ENCODE measurements at places on chromosomes 12 and 14. TPM values are rescaled to one million over a fixed set of nuclear protein-coding genes. Genes with fewer than 3 reads are reported as not detected.

The NINJ2 gene
- 5.8 TPM for total RNA-seq

DNA sequence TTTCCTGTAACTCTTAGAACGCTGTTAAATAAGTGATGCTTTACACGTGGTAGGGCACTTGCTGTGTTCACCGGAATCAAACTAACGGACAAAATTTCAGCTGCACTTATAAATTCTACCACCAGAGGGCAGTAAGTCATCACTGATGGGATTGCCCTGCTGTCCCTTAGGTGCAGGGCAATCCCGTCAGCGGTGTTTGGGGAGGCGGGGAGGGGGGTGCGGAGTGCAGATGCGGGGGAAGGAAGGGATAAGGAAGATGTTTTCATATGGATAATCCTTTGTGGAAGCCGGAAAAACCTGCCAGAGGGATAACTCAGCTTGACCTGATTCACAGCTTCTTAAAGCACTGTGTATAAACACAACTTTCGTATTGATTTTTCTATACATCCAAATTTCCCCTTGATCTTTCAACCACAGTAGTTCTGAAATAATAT, 21.7 kb upstream of the SLC10A1 start:
- DNase-seq: peak; percentile 87

The AMN gene
- under 0.01 TPM for total RNA-seq

The SH2B3 gene
- total RNA-seq: 32.4 TPM

DNA sequence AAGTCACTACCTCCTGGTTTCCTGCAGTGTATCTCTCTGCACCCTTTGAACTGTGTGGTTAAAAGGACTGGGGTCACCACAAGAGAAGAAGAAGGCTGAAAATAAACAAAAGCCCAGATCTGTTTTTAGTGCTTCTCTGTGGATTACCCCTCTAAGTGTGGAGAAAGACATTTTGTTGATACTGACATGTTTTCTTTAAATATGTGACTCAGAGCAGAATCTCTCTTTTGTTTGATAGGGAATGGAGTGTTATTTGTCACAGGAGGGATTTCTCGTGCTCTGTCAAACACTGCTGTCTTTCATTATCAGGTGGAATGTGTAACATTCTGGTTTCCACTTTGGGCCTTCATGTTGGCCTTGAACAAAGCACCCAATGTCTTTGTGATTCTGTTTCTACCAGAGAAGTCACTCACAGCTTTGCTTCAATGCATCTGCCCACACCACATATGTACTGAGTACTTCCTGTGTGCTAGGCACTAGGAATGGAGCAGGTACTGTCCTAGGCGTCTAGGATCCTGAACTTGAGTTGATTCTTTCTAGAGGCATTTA, 82.1 kb downstream of the PLXNC1 start:
- DNase-seq: no peak

GRCh38 chr12:97536353-97536752, 73.7 kb downstream of the RMST start:
- no peak for DNase-seq

The LMNTD1 gene
- not detected for total RNA-seq

- DNase-seq: peak; percentile 89
Measured at GRCh38 chr14:75295491-75296345, 17.1 kb downstream of the FOS start.

GRCh38 chr12:94806617-94807016, 156.3 kb upstream of the TMCC3 start:
- no peak for DNase-seq

The GALC gene
- total RNA-seq: 23.6 TPM

DNA sequence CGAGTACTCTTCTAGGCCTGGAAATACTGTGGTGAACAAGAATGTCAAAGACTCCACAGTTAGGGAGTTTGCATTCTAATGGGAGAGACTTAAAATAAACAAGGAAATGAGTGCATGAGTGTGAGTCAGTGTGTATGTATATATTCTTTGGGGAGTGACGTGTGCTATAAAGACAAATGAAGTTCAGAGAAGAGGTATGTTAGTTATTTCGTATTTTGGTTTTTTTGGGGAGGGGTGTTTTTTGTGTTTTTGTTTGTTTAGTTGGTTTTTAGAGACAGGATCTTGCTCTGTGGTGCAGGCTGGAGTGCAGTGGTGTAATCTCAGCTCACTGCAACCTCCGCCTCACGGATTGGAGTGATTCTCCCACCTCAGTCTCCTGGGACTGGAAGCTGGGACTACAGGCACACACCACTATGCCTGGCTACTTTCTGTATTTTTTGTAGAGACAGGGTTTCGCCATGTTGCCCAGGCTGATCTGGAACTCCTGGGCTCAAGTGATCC, 74.3 kb downstream of the SRGAP1 start:
- DNase-seq: peak; percentile 65

DNA sequence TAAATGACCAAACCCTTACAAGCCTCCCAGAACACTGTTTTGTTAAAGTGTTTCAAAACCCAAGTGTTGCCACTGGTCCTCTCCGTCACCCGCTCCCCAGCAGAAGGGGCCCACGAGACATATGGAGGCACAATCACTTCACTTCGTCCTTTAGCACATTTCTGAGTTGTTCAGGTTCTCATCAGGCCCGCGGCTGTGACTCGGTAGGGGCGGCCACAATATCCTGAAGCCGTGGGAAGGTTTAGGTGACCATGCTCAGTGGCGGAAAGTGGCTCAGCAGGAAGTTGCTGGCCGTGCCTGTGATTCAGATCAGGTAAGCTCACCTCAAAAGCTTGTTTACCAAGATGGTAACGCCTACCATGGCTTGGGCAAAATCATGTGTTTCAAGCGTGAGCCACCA, 227.5 kb downstream of the GLT1D1 start:
- DNase-seq: no peak
